ENCODE measurements at places on chromosomes 3 and 15. TPM values are rescaled to one million over a fixed set of nuclear protein-coding genes. Genes with fewer than 3 reads are reported as not detected.

The SLC12A8 gene
- total RNA-seq = 10.9 TPM

DNA sequence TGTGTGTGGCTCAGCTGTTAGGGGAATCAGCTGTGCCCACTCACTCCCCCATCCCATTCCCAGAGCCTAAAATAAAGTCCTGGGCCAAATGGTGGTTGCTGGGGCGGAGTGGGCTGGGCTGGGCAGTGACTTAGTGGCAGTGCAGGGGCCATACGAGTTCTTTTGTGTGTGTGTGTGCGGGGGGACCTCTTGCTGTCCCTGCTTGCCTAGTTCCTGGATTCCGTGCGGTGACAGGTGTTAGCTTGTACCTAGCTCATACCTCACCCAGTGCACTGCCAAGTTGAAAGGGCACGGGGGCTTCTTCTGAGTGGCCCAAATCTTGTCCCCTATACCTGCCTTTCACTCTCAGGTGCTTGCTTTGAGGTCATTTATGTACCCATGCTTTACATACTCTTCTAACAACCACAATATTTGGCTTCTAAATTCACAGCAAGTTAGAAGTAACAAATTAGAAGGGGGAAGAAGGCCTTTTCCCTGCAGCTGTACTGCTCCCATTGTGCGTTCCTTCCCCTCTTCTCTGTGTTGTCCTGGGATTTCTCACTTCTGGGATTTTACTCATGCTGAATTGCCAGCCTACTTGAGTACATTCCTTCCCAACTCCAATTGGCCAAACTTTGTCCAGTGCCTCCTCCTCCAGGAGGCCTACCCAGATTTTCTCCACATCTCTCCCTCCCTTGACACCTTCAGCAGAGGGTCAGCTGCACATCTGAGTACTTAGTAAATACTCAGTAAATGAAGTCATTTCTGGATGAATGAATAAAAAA is 66.3 kb upstream of the POLG start:
- H3K4me1 ChIP-seq = peaks cover 16% of the 10 kb centered on the region
- H3K27me3 ChIP-seq = no peaks in the 10 kb centered on the region
- DNase-seq = no peak
- H3K27ac ChIP-seq = no peak overlapping the region

GRCh38 chr15:40650479-40650878 is 44.5 kb upstream of the RAD51 start:
- no peaks in the 10 kb centered on the region for H3K4me1 ChIP-seq
- no peaks in the 10 kb centered on the region for H3K36me3 ChIP-seq
- DNase-seq = no peak
- H3K27ac ChIP-seq = no peak overlapping the region
- no peak overlapping the region for H3K4me3 ChIP-seq

The JMJD7 gene
- 21.4 TPM for total RNA-seq

DNA sequence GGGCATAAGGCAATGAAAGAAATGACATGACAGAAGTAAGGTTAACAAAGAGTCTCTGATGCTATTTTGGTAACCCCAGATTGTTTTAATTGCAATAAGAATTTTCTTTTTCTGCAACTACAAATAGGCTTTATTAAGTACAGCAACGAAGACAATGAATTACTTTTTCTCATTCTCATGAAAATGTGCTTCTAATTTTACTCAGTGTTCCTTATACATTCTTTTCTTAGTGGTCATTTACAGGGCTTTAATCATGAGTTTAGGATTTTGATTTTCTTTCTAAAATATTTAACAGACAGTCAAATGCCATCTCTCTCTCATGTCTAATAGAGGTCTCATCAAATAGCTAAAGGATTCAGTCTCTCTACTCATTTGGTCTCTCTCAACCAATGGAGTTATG is 452.1 kb downstream of the RAP2B start:
- no peak overlapping the region for H3K4me3 ChIP-seq
- no peaks in the 10 kb centered on the region for H3K36me3 ChIP-seq
- no peak overlapping the region for H3K27ac ChIP-seq
- no peak for DNase-seq
- no peaks in the 10 kb centered on the region for H3K27me3 ChIP-seq

DNA sequence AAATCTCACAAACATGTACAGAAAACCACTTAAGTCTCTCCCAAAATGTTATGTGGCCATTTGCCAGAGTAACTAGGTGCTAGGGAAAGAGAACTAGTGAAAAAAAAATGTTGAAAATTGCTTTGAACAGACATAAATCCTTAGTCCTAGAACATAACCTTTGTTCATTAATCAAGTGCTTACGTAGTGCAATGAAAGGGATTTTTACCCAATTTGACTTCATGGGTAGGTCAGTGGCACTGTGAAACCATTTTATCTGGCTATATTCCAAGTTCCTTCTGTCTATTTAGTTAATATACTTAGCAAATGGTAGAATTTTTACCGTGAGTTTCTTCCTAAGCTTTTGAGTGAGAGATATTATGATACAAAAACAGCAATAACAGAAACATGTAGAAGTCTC is 209.4 kb downstream of the DIPK2A start:
- H3K27ac ChIP-seq = no peak overlapping the region
- no peak overlapping the region for H3K4me3 ChIP-seq
- no peak for DNase-seq
- no peaks in the 10 kb centered on the region for H3K4me1 ChIP-seq

GRCh38 chr3:124615896-124616543 is 114.2 kb upstream of the UMPS start:
- no peak overlapping the region for H3K4me3 ChIP-seq
- H3K27ac ChIP-seq = no peak overlapping the region
- peaks cover 11% of the 10 kb centered on the region for H3K4me1 ChIP-seq
- DNase-seq = no peak
- H3K36me3 ChIP-seq = no peaks in the 10 kb centered on the region

- H3K27ac ChIP-seq = no peak overlapping the region
- no peak for DNase-seq
- no peak overlapping the region for H3K4me3 ChIP-seq
Measured at GRCh38 chr3:150902988-150903387, 2.3 kb downstream of the MINDY4B start.

The P3H2 gene
- total RNA-seq = 55.5 TPM

The GADL1 gene
- total RNA-seq = 0.07 TPM

GRCh38 chr15:69806287-69806915 is 291.3 kb downstream of the TLE3 start:
- H3K4me1 ChIP-seq = no peaks in the 10 kb centered on the region
- H3K27ac ChIP-seq = no peak overlapping the region
- DNase-seq = no peak
- H3K36me3 ChIP-seq = no peaks in the 10 kb centered on the region
- H3K27me3 ChIP-seq = no peaks in the 10 kb centered on the region

The ALDH1A2 gene
- total RNA-seq = 7.3 TPM

DNA sequence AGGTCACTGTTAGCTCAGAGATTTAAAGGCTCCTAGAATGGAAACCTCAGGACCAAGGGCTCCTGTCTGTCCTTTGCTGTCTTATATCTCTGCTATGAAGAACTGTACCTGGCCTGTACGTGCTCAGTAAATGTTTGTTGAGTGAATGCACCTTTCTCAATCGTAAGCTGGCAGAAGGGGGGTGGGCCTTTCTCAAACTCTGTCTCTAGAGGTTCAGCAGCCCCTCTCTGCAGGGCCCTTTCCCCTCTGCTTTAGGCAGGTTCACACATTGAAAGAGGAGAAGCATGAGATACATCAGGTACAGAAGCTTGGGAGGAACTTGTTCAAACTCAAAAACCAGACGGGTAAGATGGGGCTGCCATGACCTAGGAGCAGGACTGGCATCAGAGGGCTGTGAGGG is 155.6 kb downstream of the GOLGA6L4 start:
- DNase-seq = no peak
- H3K4me3 ChIP-seq = no peak overlapping the region
- H3K27me3 ChIP-seq = no peaks in the 10 kb centered on the region
- H3K27ac ChIP-seq = no peak overlapping the region

DNA sequence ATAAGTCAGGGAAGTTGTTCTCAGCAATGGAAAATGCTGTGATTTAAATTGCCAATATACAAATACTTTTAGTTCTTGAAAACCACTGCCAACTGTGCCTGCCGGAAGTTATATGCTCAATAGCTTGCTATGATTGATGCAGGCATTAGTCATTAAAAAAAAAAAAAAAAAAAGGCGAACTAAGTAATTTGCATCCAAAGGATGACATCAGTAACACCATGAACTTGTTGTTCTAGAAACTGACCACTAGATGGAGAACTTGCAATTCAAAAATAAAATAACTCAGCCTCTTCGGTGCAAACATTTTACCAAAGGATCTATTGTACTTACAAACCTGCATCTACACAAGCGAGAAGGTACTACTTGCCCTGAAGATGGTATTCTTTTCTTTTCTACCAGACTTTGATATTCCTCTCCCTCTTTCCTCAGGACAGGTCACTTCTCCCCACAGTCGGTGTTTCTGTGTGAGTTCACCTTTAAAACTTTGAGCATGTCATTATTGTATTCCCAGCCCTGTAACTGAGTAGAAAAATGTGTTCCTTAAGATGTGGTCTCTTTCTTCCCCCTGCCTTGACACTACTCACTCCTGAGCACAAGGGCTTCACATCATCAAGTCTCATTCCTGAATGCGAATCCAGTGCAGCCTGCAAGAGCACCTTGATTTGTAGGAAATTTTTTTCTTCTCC is 115.0 kb upstream of the VEPH1 start:
- no peaks in the 10 kb centered on the region for H3K36me3 ChIP-seq
- no peaks in the 10 kb centered on the region for H3K4me1 ChIP-seq
- no peak for DNase-seq
- H3K27me3 ChIP-seq = no peaks in the 10 kb centered on the region

The GOLGA6L10 gene
- 1.1 TPM for total RNA-seq

DNA sequence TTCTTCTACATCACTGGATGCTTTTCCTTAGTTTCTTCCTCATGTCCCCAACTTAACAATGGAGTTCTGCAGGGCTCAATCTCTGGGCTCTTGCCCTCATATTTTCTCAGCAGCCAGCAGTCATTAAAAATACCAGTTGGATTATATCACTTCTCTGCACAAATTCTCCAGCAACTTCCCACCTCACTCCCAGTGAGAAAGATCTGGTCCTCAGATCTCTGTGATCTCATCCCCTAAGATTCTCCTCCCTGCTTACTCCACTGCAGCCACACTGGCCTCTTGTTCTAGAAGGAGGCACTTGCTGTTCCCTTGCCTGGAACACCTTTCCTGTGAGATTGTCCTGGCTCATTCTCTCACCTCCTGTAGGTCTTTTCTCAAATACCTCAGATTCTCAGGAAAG is 6.1 kb downstream of the ERICH6 start:
- no peaks in the 10 kb centered on the region for H3K27me3 ChIP-seq
- H3K36me3 ChIP-seq = no peaks in the 10 kb centered on the region
- no peak for DNase-seq
- no peaks in the 10 kb centered on the region for H3K4me1 ChIP-seq
- no peak overlapping the region for H3K4me3 ChIP-seq
- no peak overlapping the region for H3K27ac ChIP-seq

The PAK6 gene
- total RNA-seq = 22.0 TPM

The PLA2G4E gene
- 0.20 TPM for total RNA-seq

The ZPLD1 gene
- total RNA-seq = not detected

The SLC9C1 gene
- not detected for total RNA-seq

DNA sequence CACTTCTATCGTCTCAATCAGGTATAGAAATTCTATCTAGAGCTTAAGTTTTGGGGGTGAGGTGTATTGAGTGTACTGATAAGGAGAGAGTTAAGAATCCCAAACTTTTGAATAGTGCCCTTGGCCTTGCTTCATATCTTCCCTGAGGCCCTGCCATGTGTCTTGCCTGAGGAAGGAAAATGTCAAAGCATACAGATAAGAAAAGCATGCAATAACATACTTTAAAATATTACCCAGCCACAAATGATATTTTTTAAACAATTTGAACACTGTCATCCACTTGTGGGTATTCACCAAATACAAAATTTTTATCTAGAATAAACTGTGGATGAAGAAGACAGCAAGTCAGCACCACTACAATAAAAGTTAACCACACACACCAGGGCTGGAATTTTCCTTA is 631.0 kb upstream of the ALCAM start:
- no peaks in the 10 kb centered on the region for H3K36me3 ChIP-seq
- no peak for DNase-seq
- H3K27ac ChIP-seq = no peak overlapping the region
- H3K4me1 ChIP-seq = no peaks in the 10 kb centered on the region
- H3K27me3 ChIP-seq = no peaks in the 10 kb centered on the region
- no peak overlapping the region for H3K4me3 ChIP-seq

- peak overlapping the region; percentile 50 for H3K27ac ChIP-seq
- no peak for DNase-seq
- H3K4me3 ChIP-seq = no peak overlapping the region
- no peaks in the 10 kb centered on the region for H3K36me3 ChIP-seq
Measured at GRCh38 chr3:45010811-45011333, 15.2 kb upstream of the CLEC3B start.

- H3K4me1 ChIP-seq = peaks cover 49% of the 10 kb centered on the region
- no peak overlapping the region for H3K4me3 ChIP-seq
- no peak overlapping the region for H3K27ac ChIP-seq
- DNase-seq = no peak
- H3K27me3 ChIP-seq = no peaks in the 10 kb centered on the region
Measured at GRCh38 chr3:150607267-150608065, 4.3 kb downstream of the SELENOT start.

DNA sequence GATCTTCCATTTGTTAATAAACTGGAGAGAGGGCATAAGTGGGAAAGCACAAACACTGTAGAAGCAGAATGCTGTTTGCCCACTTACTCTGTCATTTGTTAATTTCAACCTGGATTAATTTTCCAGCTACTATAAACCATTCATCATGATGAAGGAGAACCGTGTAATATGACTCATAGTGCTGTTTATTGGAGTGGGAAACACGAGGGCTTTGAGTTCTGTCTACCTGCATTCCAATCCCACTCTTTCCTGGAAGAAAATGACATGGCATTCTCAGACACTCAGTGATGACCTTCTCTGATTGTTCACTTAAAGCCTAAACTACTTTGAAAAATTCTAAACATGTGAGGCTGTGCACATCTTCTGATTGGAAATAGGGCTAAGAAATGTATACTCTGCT is 826.7 kb downstream of the AGBL1 start:
- DNase-seq = no peak
- no peak overlapping the region for H3K27ac ChIP-seq
- H3K36me3 ChIP-seq = no peaks in the 10 kb centered on the region
- no peak overlapping the region for H3K4me3 ChIP-seq

GRCh38 chr3:58043933-58044332 is 35.7 kb downstream of the FLNB start:
- DNase-seq = no peak
- peak overlapping the region; percentile 70 for H3K27ac ChIP-seq
- H3K4me1 ChIP-seq = peaks cover 65% of the 10 kb centered on the region
- H3K27me3 ChIP-seq = no peaks in the 10 kb centered on the region
- no peaks in the 10 kb centered on the region for H3K36me3 ChIP-seq

- no peak overlapping the region for H3K4me3 ChIP-seq
- no peaks in the 10 kb centered on the region for H3K27me3 ChIP-seq
- peaks cover 38% of the 10 kb centered on the region for H3K36me3 ChIP-seq
- H3K4me1 ChIP-seq = no peaks in the 10 kb centered on the region
- no peak for DNase-seq
- no peak overlapping the region for H3K27ac ChIP-seq
Measured at GRCh38 chr15:55183679-55184078, 13.1 kb downstream of the RSL24D1 start.

DNA sequence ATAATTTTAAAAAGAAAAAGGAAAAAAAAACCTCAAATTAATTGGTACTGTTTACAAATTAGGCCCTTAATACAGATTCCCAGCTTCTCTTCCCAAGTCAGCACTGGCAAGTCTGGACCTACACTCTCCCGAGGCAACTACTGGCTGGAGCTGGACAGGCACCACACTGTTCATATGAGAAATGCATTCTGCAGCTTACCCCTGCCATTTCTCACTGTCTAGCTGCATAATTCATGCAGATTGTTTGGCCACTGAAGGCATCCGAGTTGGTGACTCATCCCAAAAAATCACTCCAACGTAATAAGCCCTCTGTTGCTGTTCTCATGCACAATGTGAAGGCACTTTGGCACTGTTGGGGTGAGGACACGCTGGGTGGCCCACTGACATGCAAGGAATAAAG is 45.3 kb downstream of the ROPN1B start:
- H3K4me3 ChIP-seq = no peak overlapping the region
- H3K36me3 ChIP-seq = peaks cover 55% of the 10 kb centered on the region
- no peaks in the 10 kb centered on the region for H3K27me3 ChIP-seq
- no peak overlapping the region for H3K27ac ChIP-seq
- no peaks in the 10 kb centered on the region for H3K4me1 ChIP-seq

Data from upper lobe of left lung (tissue), 6 donors.